ENCODE measurements at places on chromosomes 7 and 10. TPM values are rescaled to one million over a fixed set of nuclear protein-coding genes. Genes with fewer than 3 reads are reported as not detected.

- peaks cover 36% of the 10 kb centered on the region for H3K4me1 ChIP-seq
- H3K36me3 ChIP-seq = peaks cover 21% of the 10 kb centered on the region
- DNase-seq = peak; percentile 71
Measured at GRCh38 chr7:134458341-134458805, 527 bp downstream of the AKR1B1 start.

DNA sequence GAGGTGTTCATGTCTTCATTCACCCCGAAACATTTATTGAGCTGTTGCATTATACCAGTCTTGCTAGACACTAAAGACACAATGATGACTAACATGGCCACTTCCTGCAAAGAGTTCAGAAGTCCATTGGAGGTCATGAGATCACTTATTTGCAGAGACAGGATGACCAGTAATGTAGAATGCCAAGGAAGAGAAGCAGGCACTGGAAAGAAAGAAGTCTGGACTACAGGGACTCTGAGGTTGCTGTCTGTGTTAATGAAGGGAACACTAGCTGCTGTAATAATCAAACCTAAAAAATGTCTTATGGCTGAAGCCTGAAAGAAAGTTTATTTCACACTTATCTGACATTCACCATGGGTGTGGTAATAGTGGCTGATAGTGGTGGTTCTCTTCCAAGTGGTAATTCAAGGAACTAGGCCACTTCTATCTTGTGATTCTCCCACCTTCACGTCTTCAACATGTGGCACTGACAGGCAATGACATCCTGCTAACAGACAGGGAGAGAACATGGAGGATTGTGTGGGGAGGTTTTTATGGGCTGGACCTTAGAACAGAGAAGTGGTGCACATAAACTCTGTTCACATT, 89.2 kb upstream of the MKLN1 start:
- H3K27me3 ChIP-seq = no peaks in the 10 kb centered on the region
- peaks cover 26% of the 10 kb centered on the region for H3K4me1 ChIP-seq
- DNase-seq = peak; percentile 29
- H3K4me3 ChIP-seq = no peak overlapping the region
- H3K27ac ChIP-seq = peak overlapping the region; percentile 41
- H3K36me3 ChIP-seq = no peaks in the 10 kb centered on the region

The ASIC3 gene
- not detected for total RNA-seq

DNA sequence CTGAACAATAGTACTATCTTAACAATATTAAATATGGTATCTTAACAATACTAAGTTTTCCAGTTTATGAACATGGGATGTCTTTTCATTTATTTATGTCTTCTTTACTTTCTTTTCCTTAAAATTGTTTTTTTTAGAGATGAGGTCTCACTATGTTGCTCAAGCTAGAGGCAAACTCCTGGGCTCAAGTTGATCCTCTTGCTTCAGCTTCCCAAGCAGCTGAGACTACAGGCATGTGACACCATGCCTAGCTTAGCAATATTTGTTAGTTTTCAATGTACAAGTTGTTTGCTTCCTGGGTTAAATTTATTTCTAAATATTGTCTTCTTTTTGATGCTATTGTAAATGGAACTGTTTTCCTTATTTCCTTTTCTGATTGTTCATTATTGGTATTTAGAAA, 16.9 kb downstream of the CDH23 start:
- no peaks in the 10 kb centered on the region for H3K27me3 ChIP-seq
- DNase-seq = no peak
- H3K4me3 ChIP-seq = no peak overlapping the region
- no peaks in the 10 kb centered on the region for H3K4me1 ChIP-seq
- no peak overlapping the region for H3K27ac ChIP-seq
- no peaks in the 10 kb centered on the region for H3K36me3 ChIP-seq

- no peak overlapping the region for H3K27ac ChIP-seq
- peaks cover 22% of the 10 kb centered on the region for H3K4me1 ChIP-seq
- H3K4me3 ChIP-seq = no peak overlapping the region
- H3K27me3 ChIP-seq = no peaks in the 10 kb centered on the region
- peak; percentile 34 for DNase-seq
- no peaks in the 10 kb centered on the region for H3K36me3 ChIP-seq
Measured at GRCh38 chr10:80535671-80536360, 1.9 kb upstream of the SH2D4B start.

GRCh38 chr10:75091146-75091545, 20.3 kb upstream of the SAMD8 start:
- H3K4me3 ChIP-seq = no peak overlapping the region
- no peaks in the 10 kb centered on the region for H3K36me3 ChIP-seq
- H3K4me1 ChIP-seq = no peaks in the 10 kb centered on the region
- H3K27me3 ChIP-seq = no peaks in the 10 kb centered on the region

The WDR86 gene
- 0.72 TPM for total RNA-seq

DNA sequence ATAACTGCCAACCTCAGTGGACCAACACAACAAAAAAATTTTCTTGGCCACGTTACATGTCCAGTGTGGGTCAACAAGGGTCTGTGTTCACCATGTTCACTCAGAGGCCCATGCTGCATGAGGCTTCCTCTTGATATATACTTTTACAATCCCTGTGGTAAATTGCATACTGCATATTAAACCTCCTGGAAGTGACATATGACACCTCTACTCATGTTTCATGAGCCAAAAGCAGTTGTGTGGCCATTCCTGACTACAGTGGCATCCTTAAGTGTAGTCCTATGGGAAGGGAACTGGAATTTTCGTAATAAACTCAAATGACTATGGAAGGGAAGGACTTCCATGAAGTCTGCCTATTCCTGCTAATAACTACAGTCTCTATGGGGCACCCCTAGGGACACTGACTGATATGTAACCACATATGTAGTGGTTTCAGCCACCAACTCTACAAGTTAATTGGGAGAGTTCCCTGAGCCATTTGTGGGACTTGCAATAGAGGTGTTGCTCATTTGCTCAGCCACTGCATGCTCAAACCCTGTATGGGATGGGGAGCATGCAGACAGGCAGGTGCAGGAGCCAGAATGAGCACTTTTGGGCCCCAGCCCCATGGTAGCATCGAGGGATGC, 9.7 kb downstream of the DYNC1I1 start:
- no peaks in the 10 kb centered on the region for H3K4me1 ChIP-seq
- no peaks in the 10 kb centered on the region for H3K27me3 ChIP-seq
- H3K4me3 ChIP-seq = no peak overlapping the region
- no peak for DNase-seq
- H3K27ac ChIP-seq = no peak overlapping the region
- no peaks in the 10 kb centered on the region for H3K36me3 ChIP-seq

DNA sequence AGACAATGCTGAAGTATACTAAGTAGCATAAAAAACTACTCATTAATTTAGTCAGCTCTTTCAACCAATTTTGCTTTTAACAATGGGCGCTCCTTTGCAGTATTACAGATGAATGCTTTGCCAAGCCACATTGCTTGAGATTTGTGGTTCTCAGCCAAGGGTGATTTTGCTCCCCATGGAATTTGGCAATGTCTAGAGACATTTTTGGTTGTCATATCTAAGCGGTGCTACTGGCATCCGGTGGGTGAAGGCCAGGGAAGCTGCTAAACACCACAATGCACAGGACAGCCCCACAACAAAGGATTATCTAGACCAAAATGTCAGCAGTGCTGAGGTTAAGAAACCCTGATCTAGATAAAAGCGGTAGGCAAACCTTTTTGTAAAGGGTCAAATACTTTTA, 112.0 kb downstream of the UBE2H start:
- H3K27ac ChIP-seq = peak overlapping the region; percentile 49
- H3K4me1 ChIP-seq = peaks cover 38% of the 10 kb centered on the region
- no peaks in the 10 kb centered on the region for H3K27me3 ChIP-seq
- no peak overlapping the region for H3K4me3 ChIP-seq
- peaks cover 13% of the 10 kb centered on the region for H3K36me3 ChIP-seq

GRCh38 chr10:69716711-69717560, 84.8 kb upstream of the COL13A1 start:
- peak; percentile 53 for DNase-seq
- no peak overlapping the region for H3K4me3 ChIP-seq
- H3K27ac ChIP-seq = no peak overlapping the region
- no peaks in the 10 kb centered on the region for H3K27me3 ChIP-seq
- no peaks in the 10 kb centered on the region for H3K36me3 ChIP-seq

The AKR1C4 gene
- not detected for total RNA-seq

- no peak for DNase-seq
- peaks cover 17% of the 10 kb centered on the region for H3K36me3 ChIP-seq
- H3K27ac ChIP-seq = no peak overlapping the region
- H3K4me3 ChIP-seq = no peak overlapping the region
- no peaks in the 10 kb centered on the region for H3K27me3 ChIP-seq
Measured at GRCh38 chr10:73865459-73866442, 8.6 kb downstream of the CAMK2G start.

GRCh38 chr7:114689406-114689805, 232.5 kb upstream of the MDFIC start:
- no peaks in the 10 kb centered on the region for H3K27me3 ChIP-seq
- no peak overlapping the region for H3K4me3 ChIP-seq
- no peak overlapping the region for H3K27ac ChIP-seq
- DNase-seq = no peak
- no peaks in the 10 kb centered on the region for H3K36me3 ChIP-seq

The HNRNPA2B1 gene
- 364 TPM for total RNA-seq

- H3K27ac ChIP-seq = no peak overlapping the region
- H3K36me3 ChIP-seq = no peaks in the 10 kb centered on the region
- H3K4me1 ChIP-seq = no peaks in the 10 kb centered on the region
- no peak overlapping the region for H3K4me3 ChIP-seq
- DNase-seq = no peak
- peaks cover 3% of the 10 kb centered on the region for H3K27me3 ChIP-seq
Measured at GRCh38 chr10:11212288-11213085, 194.8 kb downstream of the CELF2 start.

The SLC16A12 gene
- total RNA-seq = not detected

The C10orf71 gene
- total RNA-seq = not detected

GRCh38 chr10:58952747-58953466, 223.5 kb upstream of the PHYHIPL start:
- H3K27ac ChIP-seq = no peak overlapping the region
- peaks cover 19% of the 10 kb centered on the region for H3K4me1 ChIP-seq
- H3K4me3 ChIP-seq = no peak overlapping the region
- no peaks in the 10 kb centered on the region for H3K36me3 ChIP-seq

DNA sequence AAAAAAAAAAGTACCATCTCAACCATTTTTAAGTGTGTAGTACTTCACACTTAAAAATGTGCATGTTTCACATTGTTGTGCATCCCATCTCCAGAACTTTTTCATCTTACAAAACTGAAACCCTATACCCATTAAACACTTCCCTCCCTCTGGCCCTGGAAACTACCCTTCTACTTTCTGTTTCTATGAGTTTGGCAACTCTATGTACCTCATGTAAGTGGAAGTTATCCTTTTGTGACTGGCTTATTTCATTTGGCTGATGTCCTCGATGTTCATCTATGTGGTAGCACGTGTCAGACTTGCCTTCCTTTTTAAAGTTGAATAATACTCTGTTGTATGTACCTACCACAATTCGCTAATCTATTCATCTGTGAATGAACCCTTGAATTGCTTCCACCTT, 12.2 kb downstream of the KCNMA1 start:
- no peak overlapping the region for H3K4me3 ChIP-seq
- H3K4me1 ChIP-seq = peaks cover 29% of the 10 kb centered on the region
- no peaks in the 10 kb centered on the region for H3K36me3 ChIP-seq
- no peak for DNase-seq

The COL13A1 gene
- total RNA-seq = 74.8 TPM

The NPSR1 gene
- not detected for total RNA-seq

GRCh38 chr7:77222065-77222464, 22.4 kb upstream of the FGL2 start:
- H3K27ac ChIP-seq = no peak overlapping the region
- DNase-seq = no peak
- no peak overlapping the region for H3K4me3 ChIP-seq

DNA sequence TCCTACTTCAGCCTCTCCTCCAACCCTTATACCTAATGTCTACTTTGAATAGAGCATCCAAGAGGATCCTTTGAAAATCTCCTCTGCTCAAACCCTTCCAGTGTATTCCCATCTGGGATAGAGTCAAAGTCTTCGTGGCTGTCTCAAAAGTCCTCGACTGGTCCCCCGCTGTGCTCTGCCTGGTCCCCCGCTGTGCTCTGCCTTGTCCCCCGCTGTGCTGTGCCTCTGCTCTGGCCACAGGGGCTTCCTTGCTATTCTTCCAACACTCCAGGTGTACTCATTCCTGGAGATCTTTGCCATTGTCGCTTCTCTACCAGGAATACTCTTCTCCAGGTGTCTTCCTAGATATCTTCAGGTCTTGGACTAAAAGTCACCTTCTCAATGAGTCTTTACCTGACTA, 36.1 kb upstream of the COMMD3 start:
- no peaks in the 10 kb centered on the region for H3K4me1 ChIP-seq
- no peak overlapping the region for H3K27ac ChIP-seq
- no peak for DNase-seq

GRCh38 chr7:128783143-128783861, 7.7 kb upstream of the OPN1SW start:
- no peaks in the 10 kb centered on the region for H3K36me3 ChIP-seq
- H3K4me1 ChIP-seq = no peaks in the 10 kb centered on the region
- H3K4me3 ChIP-seq = no peak overlapping the region
- peaks cover 2% of the 10 kb centered on the region for H3K27me3 ChIP-seq
- H3K27ac ChIP-seq = no peak overlapping the region

- H3K4me1 ChIP-seq = no peaks in the 10 kb centered on the region
- no peak overlapping the region for H3K4me3 ChIP-seq
- H3K36me3 ChIP-seq = peaks cover 62% of the 10 kb centered on the region
- no peak for DNase-seq
- no peak overlapping the region for H3K27ac ChIP-seq
- no peaks in the 10 kb centered on the region for H3K27me3 ChIP-seq
Measured at GRCh38 chr7:102193806-102194205, 92.9 kb upstream of the SH2B2 start.

DNA sequence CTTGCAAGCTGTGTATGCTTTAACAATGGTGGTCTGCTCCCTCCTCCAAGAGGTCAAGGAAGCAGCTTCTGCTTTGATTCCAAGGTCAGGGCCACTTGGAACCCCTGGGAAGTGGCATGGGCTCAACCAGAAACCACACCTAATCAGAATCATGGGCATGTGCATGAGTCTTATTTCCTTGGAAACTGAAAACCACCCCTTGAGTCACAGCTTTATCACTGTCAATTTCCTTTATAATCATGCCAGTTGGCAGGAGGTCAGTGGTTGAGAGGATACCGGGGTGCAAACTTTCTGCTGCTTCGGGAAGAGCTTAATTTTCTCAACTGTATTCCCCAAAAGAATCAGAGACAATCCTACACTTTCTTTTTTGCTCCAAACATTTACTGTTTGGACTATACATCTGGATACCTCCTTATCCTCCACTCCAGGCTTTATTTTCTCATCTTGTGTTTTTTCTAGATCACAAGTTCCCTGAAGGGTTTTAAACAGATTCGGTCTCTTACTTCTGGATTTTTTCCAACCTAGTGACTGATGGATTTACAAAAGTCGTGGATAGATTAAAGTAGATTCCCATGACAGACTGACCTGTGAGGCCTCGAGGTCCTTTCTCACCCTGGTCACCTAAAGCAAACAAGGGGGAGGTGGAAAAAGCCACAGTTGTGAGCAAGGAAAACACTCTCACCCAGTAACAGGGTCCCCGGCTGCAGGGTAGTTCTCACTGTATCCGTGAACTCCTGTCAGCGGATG, 36.0 kb downstream of the COL17A1 start:
- no peak overlapping the region for H3K4me3 ChIP-seq
- H3K27me3 ChIP-seq = no peaks in the 10 kb centered on the region
- H3K27ac ChIP-seq = no peak overlapping the region
- H3K4me1 ChIP-seq = peaks cover 20% of the 10 kb centered on the region

GRCh38 chr10:2949948-2950354, 117.4 kb upstream of the PFKP start:
- DNase-seq = peak; percentile 81
- H3K27ac ChIP-seq = peak overlapping the region; percentile 43
- no peaks in the 10 kb centered on the region for H3K36me3 ChIP-seq
- H3K27me3 ChIP-seq = no peaks in the 10 kb centered on the region

The LRIT1 gene
- total RNA-seq = not detected

- no peak for DNase-seq
- H3K27me3 ChIP-seq = no peaks in the 10 kb centered on the region
- H3K36me3 ChIP-seq = no peaks in the 10 kb centered on the region
- H3K4me3 ChIP-seq = no peak overlapping the region
Measured at GRCh38 chr7:55055479-55055878, 36.7 kb downstream of the EGFR start.

The LRRN3 gene
- not detected for total RNA-seq

Measured in SJSA1 (cell line).